ENCODE measurements at places on chromosomes 12 and 14.
A peak's percentile ranks its signal among the peaks of the same experiment; 100 is the strongest.

DNA sequence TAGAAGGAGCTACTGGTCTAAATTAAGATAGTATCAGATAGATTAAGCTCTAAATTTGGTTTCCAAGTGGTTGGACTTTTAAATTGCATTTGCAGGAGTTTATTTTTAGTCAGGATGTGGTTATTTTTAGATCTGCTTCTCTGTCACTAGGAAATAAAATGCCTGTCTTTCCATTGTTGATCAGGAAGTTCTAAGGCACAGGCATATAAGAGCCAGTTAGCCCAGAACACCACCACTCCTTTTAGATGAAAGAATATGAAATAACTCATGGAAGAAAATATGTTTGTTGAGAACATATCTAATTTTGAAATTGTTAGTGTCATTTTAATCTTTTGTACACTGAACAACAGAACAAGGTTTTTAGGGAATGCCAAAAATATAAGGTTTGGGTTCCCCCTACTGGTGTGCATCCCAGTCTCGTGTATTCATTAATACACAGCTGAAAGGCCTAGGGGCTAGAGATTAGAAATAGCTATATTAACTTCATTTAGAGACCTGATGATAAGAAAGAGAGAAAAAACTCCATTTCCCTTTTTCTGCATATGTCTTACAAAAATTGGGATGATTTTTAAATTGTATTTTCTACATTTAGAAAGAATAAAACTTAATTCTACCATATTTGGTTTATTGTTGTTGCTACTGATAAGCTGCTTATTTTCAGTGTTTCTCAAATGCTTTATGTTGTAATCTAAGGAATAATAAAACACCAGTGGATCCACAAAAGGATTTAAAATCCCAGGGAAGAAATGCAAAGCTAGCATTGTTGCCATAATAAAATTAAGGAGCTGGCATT, 67.2 kb downstream of the RIC8B start:
- DNase-seq: peak; percentile 12
- no peaks in the 10 kb centered on the region for H3K4me1 ChIP-seq
- no peak overlapping the region for H3K4me3 ChIP-seq
- H3K27me3 ChIP-seq: no peaks in the 10 kb centered on the region
- no peak overlapping the region for H3K27ac ChIP-seq

DNA sequence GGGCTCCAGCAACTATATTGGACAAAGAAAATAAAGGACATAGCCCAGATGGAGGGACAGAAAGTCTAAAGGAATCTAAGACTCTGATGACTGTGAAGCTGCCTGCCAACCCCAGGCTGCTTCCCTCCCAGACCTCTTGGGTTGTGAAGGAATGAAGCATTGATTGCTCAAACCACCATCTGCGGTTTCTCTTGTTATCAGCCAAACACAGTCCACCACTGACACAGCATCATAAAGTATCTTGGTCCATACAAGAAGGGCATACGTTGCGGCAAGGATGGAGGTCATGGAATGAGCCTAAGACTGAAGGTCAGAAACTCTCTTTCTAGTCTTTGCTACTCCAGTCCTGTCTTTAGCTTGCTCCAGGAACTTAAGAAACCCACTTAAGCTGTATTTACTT, 58.5 kb upstream of the PLXNC1 start:
- H3K4me3 ChIP-seq: no peak overlapping the region
- H3K4me1 ChIP-seq: no peaks in the 10 kb centered on the region
- H3K36me3 ChIP-seq: no peaks in the 10 kb centered on the region
- DNase-seq: no peak
- H3K27ac ChIP-seq: no peak overlapping the region
- peaks cover 2% of the 10 kb centered on the region for H3K27me3 ChIP-seq

- no peaks in the 10 kb centered on the region for H3K4me1 ChIP-seq
Measured at GRCh38 chr14:100696590-100696989, 30.1 kb upstream of the DLK1 start.

DNA sequence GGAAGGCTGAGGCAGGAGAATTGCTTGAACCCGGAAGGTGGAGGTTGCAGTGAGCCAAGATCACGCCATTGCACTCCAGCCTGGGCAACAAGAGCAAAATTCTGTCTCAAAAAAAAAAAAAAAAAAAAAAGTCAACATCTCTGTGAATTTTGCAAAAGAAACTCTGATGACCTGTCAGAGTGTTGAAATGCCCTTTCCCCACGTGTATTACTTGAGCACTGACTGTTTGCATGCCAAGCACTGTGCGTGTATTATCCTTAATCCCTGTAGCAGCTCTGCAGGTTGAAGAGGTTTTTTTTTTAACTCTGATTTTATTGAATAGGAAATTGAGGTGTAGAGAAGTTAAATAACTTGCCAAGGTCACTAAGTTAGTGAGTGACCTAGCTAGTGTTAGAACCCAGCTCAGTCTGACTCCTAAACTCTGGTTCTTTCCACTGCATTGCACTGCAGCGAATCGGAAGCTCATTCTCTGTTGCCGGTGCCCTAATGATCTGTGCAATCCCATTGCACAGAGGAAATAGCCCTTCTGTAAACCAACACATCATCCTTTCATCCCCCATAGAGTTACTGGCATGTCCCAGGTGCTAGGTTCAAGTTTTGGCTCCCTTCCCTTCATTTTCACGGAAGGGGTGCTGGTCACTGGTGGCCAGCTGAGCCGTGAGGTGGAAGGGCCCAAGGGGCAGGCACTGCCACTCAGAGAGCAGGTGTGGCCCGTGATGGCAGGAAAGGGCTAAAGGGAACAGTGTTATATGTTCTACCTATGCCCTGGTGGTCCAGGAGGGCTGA, 122.3 kb downstream of the EML1 start:
- no peaks in the 10 kb centered on the region for H3K36me3 ChIP-seq
- peaks cover 3% of the 10 kb centered on the region for H3K27me3 ChIP-seq
- H3K4me3 ChIP-seq: no peak overlapping the region
- DNase-seq: no peak

GRCh38 chr12:81270385-81270784, 192.5 kb downstream of the ACSS3 start:
- H3K27ac ChIP-seq: no peak overlapping the region
- no peak for DNase-seq
- H3K27me3 ChIP-seq: no peaks in the 10 kb centered on the region

DNA sequence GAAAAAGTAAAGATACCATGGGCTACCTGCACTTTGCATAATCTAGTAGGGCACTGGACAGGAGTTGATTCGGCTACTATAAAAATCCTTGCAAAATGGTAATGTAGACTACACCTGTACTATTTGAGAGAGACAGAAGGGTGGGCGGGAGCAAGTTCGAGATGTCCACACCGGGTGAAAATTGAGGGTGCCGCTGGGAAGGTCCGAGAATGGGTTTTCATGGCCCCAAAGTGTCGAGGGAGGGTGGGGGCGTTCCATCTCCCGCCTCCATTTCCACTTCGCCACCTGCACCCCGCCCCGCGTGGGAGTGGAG, 648 bp downstream of the SNX6 start:
- peaks cover 42% of the 10 kb centered on the region for H3K4me1 ChIP-seq
- peak overlapping the region; percentile 86 for H3K27ac ChIP-seq
- peaks cover 7% of the 10 kb centered on the region for H3K36me3 ChIP-seq
- H3K4me3 ChIP-seq: peak overlapping the region; percentile 96
- DNase-seq: no peak
- H3K27me3 ChIP-seq: no peaks in the 10 kb centered on the region

DNA sequence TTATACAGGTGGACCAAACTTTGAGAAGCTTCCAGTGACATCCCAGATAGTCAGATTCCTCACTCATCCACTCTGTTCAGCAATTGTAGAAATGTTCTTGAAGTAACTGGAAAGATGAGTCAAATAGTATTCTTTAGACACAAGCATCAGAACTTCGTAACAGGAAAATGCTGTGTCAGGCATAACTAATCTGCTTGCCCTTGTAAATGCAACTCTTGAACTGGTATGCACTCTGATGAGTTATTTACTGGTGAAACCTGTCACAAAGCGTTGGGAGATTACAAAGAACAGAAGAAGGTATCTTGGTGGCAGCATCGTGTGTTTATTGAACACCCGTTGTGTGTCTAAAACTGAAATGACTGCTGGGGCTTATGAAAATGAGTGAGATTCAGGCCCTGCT, 10.8 kb upstream of the DUSP6 start:
- no peak for DNase-seq
- no peak overlapping the region for H3K4me3 ChIP-seq
- no peaks in the 10 kb centered on the region for H3K27me3 ChIP-seq
- H3K27ac ChIP-seq: no peak overlapping the region
- no peaks in the 10 kb centered on the region for H3K36me3 ChIP-seq

- no peak for DNase-seq
- H3K27ac ChIP-seq: no peak overlapping the region
- no peak overlapping the region for H3K4me3 ChIP-seq
- H3K36me3 ChIP-seq: no peaks in the 10 kb centered on the region
- H3K4me1 ChIP-seq: no peaks in the 10 kb centered on the region
Measured at GRCh38 chr14:78652727-78653126, 482.6 kb downstream of the NRXN3 start.

- peaks cover 61% of the 10 kb centered on the region for H3K36me3 ChIP-seq
- H3K4me1 ChIP-seq: no peaks in the 10 kb centered on the region
- no peaks in the 10 kb centered on the region for H3K27me3 ChIP-seq
- H3K4me3 ChIP-seq: no peak overlapping the region
Measured at GRCh38 chr14:67757175-67757574, 55.5 kb downstream of the RDH12 start.

- H3K4me3 ChIP-seq: no peak overlapping the region
- H3K27ac ChIP-seq: no peak overlapping the region
- H3K4me1 ChIP-seq: peaks cover 10% of the 10 kb centered on the region
- DNase-seq: no peak
Measured at GRCh38 chr12:52147367-52147963, 44.3 kb downstream of the KRT80 start.

- no peaks in the 10 kb centered on the region for H3K4me1 ChIP-seq
- H3K4me3 ChIP-seq: no peak overlapping the region
- no peak overlapping the region for H3K27ac ChIP-seq
- H3K36me3 ChIP-seq: no peaks in the 10 kb centered on the region
Measured at GRCh38 chr12:97260786-97261185, 201.8 kb upstream of the RMST start.

DNA sequence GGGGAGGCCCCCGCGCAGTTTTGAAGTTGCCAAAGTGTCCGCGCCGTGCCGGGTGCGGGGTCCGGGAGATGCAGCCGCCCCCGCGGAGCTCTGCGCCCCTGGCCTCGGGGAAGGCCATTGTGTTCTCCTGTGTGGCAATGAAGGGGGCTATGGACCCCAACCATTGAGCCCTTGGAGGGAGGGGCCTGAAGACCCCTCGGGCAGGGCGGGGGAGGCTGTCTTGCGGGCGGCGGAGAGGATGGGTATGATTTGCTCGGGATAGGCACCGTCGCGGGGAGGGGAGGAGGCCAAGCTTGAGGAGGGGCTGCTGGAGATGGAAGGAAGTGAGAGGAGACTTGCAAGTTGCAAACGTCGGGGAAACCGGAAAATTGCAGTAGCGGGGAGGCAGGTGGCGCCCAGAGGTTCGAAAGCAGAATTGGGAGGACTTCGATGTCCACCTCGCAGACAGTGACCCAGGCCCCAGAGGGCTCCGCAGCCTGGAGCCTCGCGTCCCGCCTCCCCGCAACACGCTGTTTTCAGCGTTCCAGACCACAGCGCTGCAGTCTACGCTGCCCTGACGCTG, 25.4 kb downstream of the BCL11B start:
- peak overlapping the region; percentile 95 for H3K27ac ChIP-seq
- H3K4me1 ChIP-seq: peaks cover 93% of the 10 kb centered on the region
- H3K36me3 ChIP-seq: peaks cover 55% of the 10 kb centered on the region
- H3K27me3 ChIP-seq: no peaks in the 10 kb centered on the region
- peak overlapping the region; percentile 42 for H3K4me3 ChIP-seq

GRCh38 chr12:79119796-79120195, 255.2 kb downstream of the SYT1 start:
- H3K27me3 ChIP-seq: no peaks in the 10 kb centered on the region
- H3K27ac ChIP-seq: no peak overlapping the region
- no peak overlapping the region for H3K4me3 ChIP-seq
- H3K4me1 ChIP-seq: no peaks in the 10 kb centered on the region
- DNase-seq: no peak

GRCh38 chr14:102633906-102634595, 41.6 kb downstream of the RCOR1 start:
- peaks cover under 1% of the 10 kb centered on the region for H3K4me1 ChIP-seq
- peaks cover 5% of the 10 kb centered on the region for H3K36me3 ChIP-seq
- H3K27me3 ChIP-seq: no peaks in the 10 kb centered on the region
- no peak overlapping the region for H3K4me3 ChIP-seq
- no peak for DNase-seq
- no peak overlapping the region for H3K27ac ChIP-seq

GRCh38 chr12:96749999-96750398, 157.1 kb upstream of the NEDD1 start:
- no peak for DNase-seq
- no peak overlapping the region for H3K27ac ChIP-seq
- H3K4me1 ChIP-seq: no peaks in the 10 kb centered on the region

GRCh38 chr12:80107221-80107620, 7.9 kb downstream of the OTOGL start:
- no peaks in the 10 kb centered on the region for H3K4me1 ChIP-seq
- DNase-seq: no peak
- H3K36me3 ChIP-seq: no peaks in the 10 kb centered on the region
- no peak overlapping the region for H3K27ac ChIP-seq

DNA sequence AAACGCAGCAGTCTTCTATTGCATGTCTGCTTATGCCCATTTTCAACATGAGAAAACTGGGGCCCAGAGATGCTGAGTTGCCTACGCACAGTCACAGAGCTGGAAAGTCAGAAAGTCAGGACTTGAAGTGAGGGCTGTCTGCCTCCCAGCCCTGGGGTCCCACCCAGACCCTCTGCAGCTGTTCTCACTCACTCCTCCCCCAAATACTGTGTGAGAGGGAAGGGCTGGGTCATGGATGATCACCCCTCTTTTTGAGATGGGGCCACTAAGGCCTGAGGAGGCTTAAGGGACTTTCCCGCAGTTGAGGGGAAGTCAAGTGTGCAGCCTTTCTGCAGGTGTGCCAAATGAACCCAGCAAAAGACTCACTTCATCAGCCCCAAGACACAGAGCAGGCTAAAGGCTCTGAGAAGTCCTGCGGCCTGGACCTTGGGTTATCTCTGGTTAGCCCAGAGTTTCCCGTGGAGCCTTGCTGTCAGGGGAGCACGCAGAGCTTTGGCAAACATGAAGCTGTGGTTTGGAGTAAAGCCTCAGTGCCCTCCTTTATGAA, 18.7 kb downstream of the DTX1 start:
- H3K4me1 ChIP-seq: peaks cover 50% of the 10 kb centered on the region
- peaks cover 16% of the 10 kb centered on the region for H3K36me3 ChIP-seq
- H3K27me3 ChIP-seq: no peaks in the 10 kb centered on the region
- H3K4me3 ChIP-seq: no peak overlapping the region

DNA sequence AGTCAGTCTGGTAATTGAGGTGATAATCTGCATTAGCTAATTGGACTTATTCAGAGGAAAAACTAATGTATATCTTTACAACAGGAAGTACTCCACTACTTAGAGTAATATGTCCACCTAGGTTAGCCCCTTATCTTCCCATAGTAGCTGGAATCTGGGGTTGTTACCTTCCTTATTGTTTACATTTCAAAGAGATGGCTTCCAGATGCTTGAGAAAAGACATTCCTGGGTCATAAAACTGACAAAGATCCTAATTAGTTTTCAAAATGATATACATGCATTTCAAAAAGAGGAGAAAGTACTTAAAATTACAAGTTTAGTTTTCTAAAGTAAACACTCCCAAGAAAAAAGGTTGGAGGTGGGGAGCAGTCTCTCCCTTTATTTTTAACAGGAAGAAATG, 78.1 kb downstream of the RPL10L start:
- no peaks in the 10 kb centered on the region for H3K36me3 ChIP-seq
- no peak for DNase-seq
- no peaks in the 10 kb centered on the region for H3K4me1 ChIP-seq
- no peak overlapping the region for H3K4me3 ChIP-seq

GRCh38 chr14:51121096-51121495, 26.2 kb upstream of the TRIM9 start:
- H3K4me1 ChIP-seq: no peaks in the 10 kb centered on the region
- DNase-seq: no peak
- H3K4me3 ChIP-seq: no peak overlapping the region
- no peaks in the 10 kb centered on the region for H3K27me3 ChIP-seq
- no peaks in the 10 kb centered on the region for H3K36me3 ChIP-seq
